DMS153 (cell line): ENCODE measurements at places on chromosomes 2 and 18.

- no peak for DNase-seq
These were observed 22.8 kb downstream of the GULP1 start for GRCh38 chr2:188314314-188315054.

GRCh38 chr2:28680657-28681056, 71.0 kb upstream of the PPP1CB start:
- no peak for DNase-seq

DNA sequence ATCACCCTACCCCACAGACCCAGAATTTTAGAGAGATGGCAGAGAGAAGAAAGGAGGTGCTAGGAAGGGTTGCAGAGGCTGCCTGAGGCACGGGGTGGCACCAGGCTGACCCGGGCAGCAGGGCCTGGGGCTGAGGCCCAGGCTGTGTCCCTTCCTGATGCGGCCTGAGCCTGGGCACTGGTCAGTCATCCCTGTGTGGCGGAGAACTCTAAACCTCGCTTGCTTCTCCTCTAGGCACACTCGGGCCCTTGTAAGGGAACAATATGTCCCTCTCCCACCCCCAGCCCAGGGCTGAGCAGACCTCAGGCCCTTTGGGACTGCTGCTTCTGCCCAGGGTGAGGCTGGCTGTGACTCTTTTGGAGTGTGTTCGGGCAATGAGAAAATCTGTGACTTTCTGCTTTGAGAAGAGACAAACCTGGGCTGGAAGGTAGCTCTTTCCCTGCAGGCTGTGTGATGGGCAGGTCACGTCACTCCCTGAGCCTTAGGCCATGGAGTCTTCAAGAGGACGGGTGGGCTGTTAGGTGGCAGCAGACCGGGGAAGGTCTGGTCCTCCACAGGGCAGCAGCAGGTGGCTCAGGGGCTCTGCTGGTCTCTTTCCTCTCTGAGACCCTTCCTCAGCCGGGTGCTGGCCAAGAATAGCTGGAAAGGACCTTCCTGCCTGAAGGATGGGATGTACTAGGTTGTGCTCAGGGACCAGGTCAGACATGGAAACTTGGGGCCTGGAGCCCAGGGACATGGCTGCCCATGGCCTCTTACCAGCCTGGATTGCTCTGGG, 96.8 kb downstream of the GLI2 start:
- no peak for DNase-seq

- DNase-seq = no peak
These were observed 405.0 kb downstream of the XIRP2 start for GRCh38 chr2:167293172-167293781.

DNA sequence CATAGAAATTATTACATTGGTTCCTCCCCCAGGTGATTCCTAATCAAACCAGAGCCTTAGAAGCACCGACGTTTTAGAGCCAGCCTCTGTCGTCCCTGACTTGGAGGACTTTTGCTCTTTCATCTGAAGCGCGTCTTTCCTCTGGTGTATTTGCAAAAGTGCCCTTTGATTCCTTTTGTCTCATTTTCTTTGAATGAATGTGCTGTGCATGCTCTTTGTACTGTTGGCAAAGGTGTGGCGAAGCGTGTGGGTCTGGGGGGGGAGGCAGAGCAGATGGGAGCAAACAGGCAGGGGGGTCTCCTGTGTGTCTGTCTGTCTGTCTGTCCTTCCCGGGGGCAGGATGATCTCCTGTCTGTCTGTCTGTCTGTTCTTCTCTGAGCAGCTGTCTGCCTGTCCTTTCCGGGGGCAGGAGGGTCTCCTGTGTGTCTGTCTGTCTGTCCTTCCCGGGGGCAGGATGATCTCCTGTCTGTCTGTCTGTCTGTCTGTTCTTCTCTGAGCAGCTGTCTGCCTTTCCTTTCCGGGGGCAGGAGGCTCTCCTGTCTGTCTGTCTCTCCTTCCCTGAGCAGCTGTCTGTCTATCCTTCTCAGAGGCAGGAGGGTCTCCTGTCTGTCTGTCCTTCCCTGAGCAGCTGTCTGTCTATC, 205.5 kb upstream of the MYT1L start:
- no peak for DNase-seq

- DNase-seq = no peak
These were observed 144.1 kb downstream of the ZFP36L2 start for GRCh38 chr2:43082111-43082894.

GRCh38 chr2:144479659-144480058, 40.3 kb downstream of the ZEB2 start:
- no peak for DNase-seq
